A673 (cell line): ENCODE measurements at places on chromosomes 2 and 18.

- DNase-seq: no peak
Observed at GRCh38 chr2:237637429-237638135, 10.2 kb downstream of the LRRFIP1 start.

- no peak for DNase-seq
Observed at GRCh38 chr18:13131283-13131682, 87.3 kb upstream of the LDLRAD4 start.

DNA sequence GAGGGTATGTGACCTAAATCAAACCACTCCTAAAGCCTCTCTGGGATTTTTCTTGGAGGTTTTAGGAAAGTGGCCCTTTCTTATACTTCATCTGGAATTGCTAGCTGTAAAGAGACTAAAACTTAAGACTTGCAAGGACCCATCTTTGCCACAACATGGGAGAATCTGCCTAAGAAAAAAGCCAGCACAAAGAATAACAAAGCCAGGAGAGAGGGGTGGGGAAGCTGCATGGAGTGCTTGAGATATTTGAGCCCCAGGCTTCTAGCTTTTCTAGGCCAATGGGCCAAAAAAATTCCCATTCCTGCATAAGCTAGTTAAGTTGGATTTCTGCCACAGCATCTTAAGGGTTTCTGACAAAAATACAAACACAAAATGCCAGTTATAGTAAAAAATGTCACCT lies 38.5 kb upstream of the LYPD6 start:
- DNase-seq: no peak

- DNase-seq: no peak
Observed at GRCh38 chr2:160431441-160431840, 62.2 kb downstream of the RBMS1 start.

- peak; percentile 23 for DNase-seq
Observed at GRCh38 chr18:72866901-72867745, 664 bp downstream of the NETO1 start.
